ENCODE measurements at places on chromosomes 2 and 18.

DNA sequence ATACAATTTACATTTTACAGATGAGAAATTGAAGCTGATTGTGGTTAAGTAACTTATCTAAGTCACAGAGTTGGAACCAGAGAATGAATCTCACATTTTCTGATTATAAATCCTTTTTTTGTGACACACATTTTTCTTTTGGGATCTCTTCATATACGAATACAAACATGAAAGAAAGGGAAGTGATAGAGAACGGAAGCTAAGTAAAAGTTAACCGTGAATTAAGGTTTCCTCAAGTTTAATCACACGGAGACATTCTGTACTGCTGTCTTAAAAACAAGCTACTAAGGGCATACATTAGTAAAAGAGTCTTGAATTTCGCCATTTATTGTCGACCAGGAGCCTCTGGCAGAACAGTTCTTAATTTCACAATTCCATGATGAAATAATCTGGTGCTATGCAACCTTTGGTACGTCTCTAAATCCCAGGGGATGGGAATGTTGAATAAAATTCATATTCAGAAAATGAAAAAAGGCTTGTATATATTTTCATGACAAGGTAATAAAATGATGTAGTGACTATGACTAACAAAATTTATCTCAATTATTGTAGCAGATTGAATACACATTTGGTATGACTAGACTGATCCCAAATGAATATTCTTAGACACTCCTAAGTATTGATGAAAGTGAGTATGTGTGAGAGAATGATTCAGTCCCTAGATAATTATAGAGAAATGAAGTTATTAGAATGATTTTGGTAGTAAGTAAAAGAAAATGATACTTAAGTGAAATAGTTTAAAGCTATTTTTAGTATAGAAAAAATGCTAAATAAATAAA, 40.3 kb upstream of the ZSWIM2 start:
- no peak for DNase-seq

DNA sequence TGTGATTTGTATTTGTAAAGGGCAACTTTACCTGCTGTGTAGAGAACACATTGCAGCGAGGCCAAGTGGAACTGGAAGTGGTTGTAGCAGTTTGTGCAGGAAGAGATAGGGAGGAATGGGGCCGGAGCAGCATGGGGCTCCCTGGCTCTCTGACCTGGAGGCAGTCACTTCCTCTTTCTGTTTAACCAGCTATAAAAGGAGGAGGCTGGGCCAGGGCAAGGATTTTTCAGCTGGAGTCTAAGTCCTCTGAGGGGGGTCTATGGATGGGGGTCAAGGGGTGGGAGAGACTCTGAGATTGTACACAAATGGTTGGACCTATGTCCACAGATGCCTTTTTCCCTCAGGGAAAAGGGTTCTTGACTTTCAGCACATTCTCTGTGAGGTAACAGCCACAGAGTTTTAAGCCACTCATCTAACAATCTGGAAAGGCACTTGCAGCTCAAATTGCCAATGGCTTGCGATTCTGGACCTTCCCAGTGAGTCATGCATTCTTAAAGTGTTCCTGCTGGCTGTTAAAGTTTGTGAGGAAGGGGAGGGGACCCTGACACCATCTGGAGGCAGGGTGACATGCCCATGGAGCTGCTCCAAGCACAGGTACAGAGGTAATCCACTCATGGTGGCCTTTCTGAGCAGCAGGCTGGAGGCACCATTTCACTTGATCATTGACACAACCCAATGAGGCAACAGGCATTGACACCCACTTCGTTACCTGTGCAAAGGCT, 347.0 kb downstream of the CYRIA start:
- DNase-seq = no peak

GRCh38 chr18:68893354-68893753, 95.5 kb downstream of the CCDC102B start:
- no peak for DNase-seq

GRCh38 chr2:43701111-43701510, 24.9 kb upstream of the C1GALT1C1L start:
- no peak for DNase-seq

GRCh38 chr2:180289627-180290026, 282.5 kb upstream of the CWC22 start:
- no peak for DNase-seq

DNA sequence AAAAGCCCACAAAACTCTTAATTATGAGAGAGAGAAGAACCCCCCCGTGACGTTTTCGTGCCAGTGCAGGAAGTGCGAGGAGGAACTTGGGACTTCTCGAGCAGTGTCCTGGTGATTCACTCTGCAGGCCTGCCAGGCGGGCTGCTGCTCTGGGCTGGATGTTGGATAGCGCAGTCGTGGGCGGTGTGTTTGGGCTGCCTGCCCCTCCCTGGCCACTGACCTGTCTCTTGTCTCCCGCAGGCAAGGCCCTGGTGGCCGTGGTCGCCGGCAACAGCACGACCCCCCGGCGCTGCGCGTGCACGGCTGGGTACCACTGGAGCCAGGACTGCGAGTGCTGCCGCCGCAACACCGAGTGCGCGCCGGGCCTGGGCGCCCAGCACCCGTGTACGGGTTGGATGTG, 29.0 kb downstream of the TNFRSF11A start:
- DNase-seq = no peak

GRCh38 chr18:76487782-76488181, 7.3 kb downstream of the ZNF516 start:
- DNase-seq = no peak

DNA sequence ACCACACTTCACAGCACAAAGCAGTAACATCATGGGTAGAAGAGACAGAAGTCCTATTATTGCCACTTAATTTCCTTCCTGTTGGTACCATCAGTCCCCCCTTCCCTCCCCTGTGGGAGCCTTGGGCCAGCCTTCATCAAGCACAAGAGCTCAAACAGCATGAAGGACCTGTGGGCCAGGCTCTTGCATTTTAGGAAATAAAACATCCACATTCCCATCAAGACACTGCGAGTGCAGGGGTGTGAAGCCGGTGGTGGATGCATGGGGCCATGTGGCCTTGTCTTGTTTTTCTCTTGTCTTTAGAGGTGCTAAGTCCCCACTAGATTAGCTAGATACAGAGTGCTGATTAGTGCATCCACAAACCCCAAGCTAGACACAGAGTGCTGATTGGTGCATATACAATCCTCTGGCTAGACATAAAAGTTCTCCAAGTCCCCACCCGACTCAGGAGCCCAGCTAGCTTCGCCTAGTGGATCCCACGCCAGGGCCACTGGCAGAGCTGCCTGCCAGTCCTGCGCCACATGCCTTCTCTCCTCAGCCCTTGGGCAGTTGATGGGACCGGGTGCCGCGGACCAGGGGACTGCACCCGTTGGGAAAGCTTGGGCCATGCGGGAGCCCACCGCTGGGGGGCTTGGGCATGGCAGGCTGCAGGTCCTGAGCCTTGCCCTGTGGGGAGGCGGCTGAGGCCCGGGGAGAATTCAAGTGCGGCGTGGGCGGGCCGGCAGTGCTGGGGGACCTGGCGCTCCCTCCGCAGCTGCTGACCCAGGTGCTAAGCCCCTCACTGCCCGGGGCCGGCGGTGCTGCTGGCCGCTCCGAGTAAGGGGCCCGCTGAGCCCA, 14.7 kb upstream of the PXDN start:
- no peak for DNase-seq

GRCh38 chr2:157444641-157445040, 752 bp upstream of the CYTIP start:
- DNase-seq = no peak

DNA sequence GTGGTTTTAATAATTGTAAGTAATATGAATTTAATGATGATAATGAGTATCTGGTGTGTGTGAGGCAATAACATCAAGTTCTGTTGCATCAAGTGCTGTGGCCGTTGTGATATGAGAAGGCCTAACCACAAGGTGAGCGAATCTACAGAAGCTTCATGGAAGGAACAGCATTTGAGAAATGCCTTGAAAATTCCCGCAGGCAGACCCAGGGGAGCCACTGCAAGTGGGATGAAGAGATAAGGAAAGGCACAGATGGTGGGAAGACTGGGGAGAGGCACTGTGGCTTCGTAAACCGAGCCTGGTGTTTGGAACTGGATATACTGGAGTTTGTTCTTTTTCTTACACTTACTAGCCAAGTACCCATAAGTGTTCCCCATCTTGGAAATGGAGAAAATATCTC, 357.5 kb downstream of the PTPRM start:
- DNase-seq = no peak

DNA sequence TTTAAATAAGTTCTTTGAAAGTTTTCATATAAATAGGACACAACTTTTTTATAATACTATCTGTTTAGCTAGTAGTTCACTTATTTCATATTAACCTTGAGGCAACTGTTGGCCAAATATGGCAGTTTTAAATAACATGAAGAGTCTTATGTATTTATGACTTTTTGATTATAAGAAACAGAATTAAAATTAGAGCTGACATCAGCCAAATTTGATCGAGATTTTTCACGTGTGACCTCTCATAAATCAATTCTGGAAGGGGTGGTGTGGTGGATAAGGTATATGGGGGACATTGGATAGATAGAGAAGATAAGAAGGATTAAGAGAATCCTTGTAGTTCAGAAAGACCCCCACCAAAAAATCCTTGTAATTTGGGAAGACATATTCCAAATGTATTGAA, 776.6 kb downstream of the LRRTM4 start:
- no peak for DNase-seq

DNA sequence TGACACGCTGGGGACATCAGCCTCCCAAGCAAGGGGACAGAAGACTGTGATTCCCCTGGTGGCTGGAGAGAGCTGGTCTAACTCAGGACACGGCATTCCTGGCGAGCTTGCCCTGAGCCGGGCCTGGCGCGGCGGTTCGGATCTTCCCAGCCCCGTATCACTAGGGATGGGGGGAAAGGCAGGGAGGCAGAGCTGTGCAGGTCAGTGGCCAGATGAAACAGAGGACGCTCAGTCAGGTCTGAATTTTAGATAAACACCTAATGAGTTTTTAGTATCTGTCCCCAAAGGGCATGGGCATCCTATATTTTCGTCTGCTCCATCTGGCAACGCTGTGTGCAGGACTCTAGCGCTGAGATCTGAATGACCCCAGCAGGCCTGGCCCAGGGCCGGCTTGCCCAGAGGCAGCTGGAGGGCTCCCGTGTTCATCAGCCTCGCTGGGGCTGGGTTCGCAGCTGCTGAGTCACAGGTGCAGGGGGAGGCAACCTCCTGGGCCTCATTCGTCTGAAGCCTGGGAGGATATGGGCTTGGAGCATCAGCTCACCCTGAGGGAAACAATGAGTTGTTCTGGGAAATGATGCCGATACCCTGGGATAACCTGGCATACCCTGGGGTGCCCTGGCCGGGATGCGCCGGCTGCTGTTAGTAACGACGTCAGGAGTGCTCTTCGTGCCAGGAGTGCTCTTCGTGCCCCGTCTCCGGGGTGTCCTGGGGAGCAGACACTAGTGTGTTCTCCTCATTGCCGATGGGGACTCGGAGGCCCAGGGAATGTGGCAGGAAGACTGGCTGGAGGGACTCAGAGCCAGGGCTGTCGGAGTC, 48.1 kb upstream of the HPCAL1 start:
- no peak for DNase-seq

GRCh38 chr2:47564129-47564528, 161.2 kb downstream of the MSH2 start:
- DNase-seq = no peak

DNA sequence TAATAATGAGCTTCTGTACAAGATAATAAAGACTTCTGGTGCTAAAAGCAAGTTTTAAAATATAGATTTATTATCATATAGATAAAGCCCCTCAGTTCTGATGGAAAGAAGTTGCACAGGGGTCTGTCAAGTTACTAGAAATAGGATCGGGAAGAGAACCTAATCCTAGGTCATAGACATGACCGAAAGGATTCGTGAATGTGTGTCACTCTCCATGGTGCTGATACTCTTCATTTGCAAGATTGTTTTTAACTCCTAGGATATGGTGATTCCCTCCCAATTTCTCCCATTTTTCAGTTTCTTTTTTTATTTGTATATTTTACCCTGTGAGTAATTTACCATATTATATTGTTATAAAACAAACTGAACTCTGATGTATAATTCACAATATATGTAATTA, 58.9 kb upstream of the CTNNA2 start:
- DNase-seq = no peak

GRCh38 chr18:23311351-23312121, 141.6 kb upstream of the RIOK3 start:
- no peak for DNase-seq

DNA sequence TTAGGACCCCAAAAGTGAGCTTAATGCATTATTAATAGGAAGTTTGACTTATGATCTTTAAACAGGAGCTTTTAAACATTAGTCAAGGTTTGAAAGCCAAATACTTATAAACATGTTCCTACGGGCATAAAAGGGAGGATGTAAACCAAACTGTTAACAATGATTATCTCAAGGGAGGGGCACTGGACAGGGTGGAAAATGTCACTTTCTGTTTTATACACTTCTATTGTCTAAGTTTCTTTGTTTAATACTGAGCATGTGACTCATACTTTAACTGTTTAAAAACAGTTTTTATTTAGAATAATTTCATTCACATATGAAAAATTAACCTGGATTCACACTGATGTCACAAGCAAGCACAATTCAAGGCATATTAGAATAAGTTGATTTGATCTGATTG, 18.3 kb upstream of the ITGA6 start:
- DNase-seq = no peak

DNA sequence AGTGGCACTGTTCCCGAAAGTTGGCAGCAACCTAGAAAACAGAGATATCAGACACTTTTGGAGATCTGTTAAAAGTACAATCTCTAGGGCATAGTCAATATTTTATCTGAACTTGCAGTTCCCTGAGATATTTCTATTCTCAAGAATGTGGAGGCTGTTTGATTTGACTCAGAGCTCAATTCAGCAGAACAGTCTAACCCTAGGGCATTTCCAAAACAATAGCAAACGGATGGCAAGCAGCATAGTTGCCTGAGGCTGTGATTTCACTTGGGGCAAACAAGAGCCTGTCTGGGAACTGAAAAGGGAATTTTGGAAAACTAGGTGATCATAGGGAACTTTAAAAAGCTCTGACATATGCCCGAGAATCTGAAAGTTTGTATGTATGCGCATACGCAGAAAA, 772.8 kb upstream of the LRRTM1 start:
- DNase-seq = no peak

DNA sequence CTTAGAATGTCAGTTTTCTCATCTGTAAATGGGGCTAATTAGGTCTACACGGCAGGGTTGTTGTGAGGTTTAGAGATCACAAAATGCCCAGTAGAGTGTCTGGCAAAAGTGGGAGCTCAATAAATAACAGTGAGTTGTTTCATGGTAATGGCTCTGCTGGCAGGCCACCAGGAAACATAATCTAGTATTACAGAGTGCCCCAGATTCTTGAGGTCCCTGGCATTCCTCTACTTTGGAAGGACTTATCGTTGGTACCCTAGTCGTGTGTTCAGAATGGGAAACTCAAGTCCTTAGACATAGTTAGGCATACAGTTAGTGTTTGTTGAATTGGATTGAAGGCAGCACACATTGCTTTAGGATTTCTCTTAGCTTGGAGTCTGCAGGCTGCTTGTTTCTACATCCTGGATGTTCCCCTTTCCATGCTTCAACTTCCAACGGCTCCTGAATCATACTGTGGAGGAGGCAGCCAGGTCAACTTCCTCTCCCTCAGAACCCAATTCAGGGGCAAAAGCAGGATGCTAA, 161.5 kb upstream of the FOSL2 start:
- DNase-seq = no peak

GRCh38 chr2:177010861-177011260, 201.7 kb upstream of the HNRNPA3 start:
- DNase-seq = no peak

GRCh38 chr18:12820506-12820905, 63.5 kb downstream of the PTPN2 start:
- no peak for DNase-seq

Measured in SJSA1 (cell line).